Body of pancreas (tissue), 4 donors: ENCODE measurements at places on chromosomes 16 and 17.

- no peak overlapping the region for H3K4me3 ChIP-seq
- no peak overlapping the region for H3K27ac ChIP-seq
- no peaks in the 10 kb centered on the region for H3K27me3 ChIP-seq
- no peak for DNase-seq
- peaks cover 31% of the 10 kb centered on the region for H3K4me1 ChIP-seq
These were observed 164.5 kb downstream of the PRKCA start for GRCh38 chr17:66466840-66467367.

DNA sequence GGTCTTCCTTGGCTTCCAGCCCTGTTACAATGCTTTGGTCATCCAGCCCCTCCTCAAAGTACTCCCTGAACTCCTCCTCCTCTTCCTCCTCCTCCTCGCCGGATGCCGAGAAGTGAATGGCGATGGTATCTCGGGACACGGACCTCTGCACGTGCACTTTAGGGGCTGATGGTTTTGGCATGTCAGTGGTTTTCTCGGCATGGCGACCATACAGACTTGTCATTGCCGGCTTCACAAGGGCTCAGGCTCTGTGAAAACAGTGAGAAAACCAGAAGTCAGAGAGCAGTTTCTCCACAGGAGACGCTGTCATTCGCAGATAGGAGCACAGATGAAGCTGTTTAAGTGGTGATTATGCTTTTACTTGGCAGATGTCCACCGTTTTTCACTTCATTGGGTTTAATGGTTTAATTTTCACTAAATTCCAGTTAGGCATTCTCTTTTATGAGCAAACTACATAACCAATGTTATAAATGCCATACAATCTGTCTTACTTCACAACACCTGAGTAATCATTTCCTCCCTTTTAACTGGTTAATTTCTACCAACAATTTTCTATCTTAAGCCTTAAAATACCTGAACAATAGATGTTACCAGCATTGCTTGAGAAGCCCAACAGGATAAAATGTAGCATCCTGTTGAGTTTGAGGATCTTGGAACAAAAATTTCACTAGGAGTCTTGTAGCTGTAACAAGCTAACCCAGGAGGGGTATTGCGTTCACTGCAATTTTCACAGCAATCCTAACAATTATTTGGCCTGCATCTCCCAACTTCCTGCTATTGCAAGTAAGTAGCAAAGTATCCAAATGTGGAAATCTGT lies 48.9 kb downstream of the TEX2 start:
- H3K36me3 ChIP-seq: no peaks in the 10 kb centered on the region
- no peak overlapping the region for H3K4me3 ChIP-seq
- no peaks in the 10 kb centered on the region for H3K27me3 ChIP-seq
- H3K4me1 ChIP-seq: peaks cover 52% of the 10 kb centered on the region
- H3K27ac ChIP-seq: no peak overlapping the region

DNA sequence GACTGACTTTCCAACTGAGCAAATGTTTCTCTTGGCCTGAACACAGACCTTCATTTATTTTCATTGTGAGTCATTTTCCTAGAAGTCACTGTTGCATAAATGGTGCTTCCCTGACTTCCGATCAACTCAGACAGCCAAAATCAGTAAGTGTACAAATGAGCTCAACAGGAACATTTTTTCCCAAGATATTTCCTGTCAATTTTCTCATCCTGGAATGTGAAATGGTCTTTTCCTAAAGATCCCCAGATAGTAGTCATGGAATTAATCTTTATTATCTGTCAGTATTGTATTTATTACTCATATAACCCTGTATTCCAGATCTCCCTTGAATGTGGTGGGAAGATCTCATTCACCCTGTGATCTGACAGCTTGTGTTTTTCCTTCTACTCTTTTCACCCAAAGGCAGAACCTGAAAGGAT lies 360.3 kb upstream of the KIF2B start:
- no peak overlapping the region for H3K4me3 ChIP-seq
- no peaks in the 10 kb centered on the region for H3K36me3 ChIP-seq
- no peak overlapping the region for H3K27ac ChIP-seq
- no peaks in the 10 kb centered on the region for H3K27me3 ChIP-seq
- no peak for DNase-seq
- H3K4me1 ChIP-seq: no peaks in the 10 kb centered on the region

GRCh38 chr17:48006936-48007709 lies 30.5 kb downstream of the COPZ2 start:
- H3K4me1 ChIP-seq: peaks cover 12% of the 10 kb centered on the region
- H3K4me3 ChIP-seq: no peak overlapping the region
- no peaks in the 10 kb centered on the region for H3K27me3 ChIP-seq
- H3K36me3 ChIP-seq: no peaks in the 10 kb centered on the region
- no peak for DNase-seq

DNA sequence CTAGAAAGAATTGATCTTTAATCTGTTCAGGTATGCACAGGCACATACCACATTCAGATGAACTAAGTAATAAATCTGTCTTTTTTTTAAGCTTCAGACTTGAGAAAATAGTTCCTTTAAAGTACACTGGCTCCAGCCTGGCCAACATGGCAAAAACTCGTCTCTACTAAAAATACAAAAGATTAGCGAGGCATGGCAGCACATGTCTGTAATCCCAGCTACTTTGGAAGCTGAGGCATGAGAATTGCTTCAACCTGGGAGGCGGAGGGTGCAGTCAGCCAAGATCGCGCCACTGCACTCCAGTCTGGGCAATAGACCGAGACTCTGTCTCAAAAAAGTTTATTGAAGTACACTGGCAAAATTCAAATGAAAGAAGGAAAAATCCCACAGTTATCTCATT lies 111.0 kb upstream of the NETO2 start:
- no peak overlapping the region for H3K27ac ChIP-seq
- no peaks in the 10 kb centered on the region for H3K4me1 ChIP-seq
- no peak for DNase-seq

- peaks cover 5% of the 10 kb centered on the region for H3K4me1 ChIP-seq
- no peak for DNase-seq
- no peak overlapping the region for H3K4me3 ChIP-seq
- no peaks in the 10 kb centered on the region for H3K27me3 ChIP-seq
These were observed 148.7 kb downstream of the FTO start for GRCh38 chr16:53852678-53853077.

GRCh38 chr17:57466017-57466471 lies 209.7 kb downstream of the MSI2 start:
- no peak overlapping the region for H3K4me3 ChIP-seq
- H3K4me1 ChIP-seq: peaks cover 14% of the 10 kb centered on the region
- no peak overlapping the region for H3K27ac ChIP-seq
- H3K36me3 ChIP-seq: no peaks in the 10 kb centered on the region

DNA sequence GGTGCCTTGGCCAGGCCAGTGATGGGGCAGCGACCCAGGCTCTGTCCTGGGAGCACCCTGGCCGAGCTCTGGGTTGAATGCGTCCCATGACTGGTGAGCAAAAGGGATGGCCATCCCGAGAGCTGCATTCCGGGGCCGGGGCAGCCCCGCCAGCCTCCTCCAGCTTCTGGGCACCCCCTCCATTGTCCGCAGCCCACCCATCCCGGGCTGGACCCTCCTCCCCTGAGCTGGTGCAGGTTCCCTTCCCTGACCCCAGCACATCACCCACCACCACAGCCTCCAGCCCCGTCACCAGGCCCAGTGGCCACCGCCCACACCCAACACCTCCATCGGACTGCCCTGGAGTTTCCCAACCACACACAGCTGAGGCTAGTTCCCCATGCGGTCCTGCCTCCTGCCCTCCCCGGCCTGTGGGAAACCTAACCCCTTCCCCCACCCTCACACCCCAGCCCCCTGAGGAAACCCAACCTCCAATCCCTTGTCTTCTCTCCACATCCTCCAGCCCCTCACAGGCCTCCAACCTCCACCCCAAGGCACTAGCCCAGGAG lies 16.2 kb upstream of the PVALEF start:
- H3K27me3 ChIP-seq: no peaks in the 10 kb centered on the region
- no peaks in the 10 kb centered on the region for H3K36me3 ChIP-seq

GRCh38 chr17:76213491-76213890 lies 26.8 kb downstream of the RNF157 start:
- no peaks in the 10 kb centered on the region for H3K4me1 ChIP-seq
- DNase-seq: no peak
- no peak overlapping the region for H3K4me3 ChIP-seq
- no peaks in the 10 kb centered on the region for H3K36me3 ChIP-seq
- no peaks in the 10 kb centered on the region for H3K27me3 ChIP-seq
- H3K27ac ChIP-seq: no peak overlapping the region

DNA sequence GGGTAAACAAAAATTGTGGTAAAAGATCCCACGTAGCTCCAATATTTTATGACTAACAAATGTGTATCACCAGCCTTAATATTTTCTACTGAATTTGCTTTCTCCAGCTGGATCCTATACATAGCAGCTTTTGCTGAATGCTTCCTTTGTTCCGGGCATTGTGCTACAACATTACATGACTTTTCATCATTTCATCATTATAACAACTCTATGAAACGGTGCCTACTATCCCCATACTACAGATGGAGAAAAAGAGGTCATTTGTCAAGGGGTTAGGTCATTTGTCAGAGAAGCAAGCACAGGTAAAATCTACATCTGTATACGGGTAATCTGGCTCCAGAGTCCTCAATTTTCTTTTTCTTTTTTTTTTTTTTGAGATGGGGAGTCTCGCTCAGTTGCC lies 74.3 kb downstream of the KANSL1 start:
- no peak overlapping the region for H3K4me3 ChIP-seq
- no peak overlapping the region for H3K27ac ChIP-seq
- no peak for DNase-seq
- no peaks in the 10 kb centered on the region for H3K36me3 ChIP-seq
- H3K27me3 ChIP-seq: no peaks in the 10 kb centered on the region

GRCh38 chr17:68349157-68349556 lies 57.9 kb downstream of the ARSG start:
- H3K36me3 ChIP-seq: no peaks in the 10 kb centered on the region
- H3K27ac ChIP-seq: no peak overlapping the region
- no peak overlapping the region for H3K4me3 ChIP-seq
- DNase-seq: no peak

GRCh38 chr17:75096082-75096625 lies 8.4 kb downstream of the SLC16A5 start:
- peak overlapping the region; percentile 70 for H3K27ac ChIP-seq
- H3K4me1 ChIP-seq: peaks cover 34% of the 10 kb centered on the region
- H3K36me3 ChIP-seq: no peaks in the 10 kb centered on the region
- H3K27me3 ChIP-seq: no peaks in the 10 kb centered on the region

GRCh38 chr17:13576661-13577526 lies 24.8 kb downstream of the HS3ST3A1 start:
- no peak overlapping the region for H3K4me3 ChIP-seq
- no peaks in the 10 kb centered on the region for H3K27me3 ChIP-seq
- H3K27ac ChIP-seq: no peak overlapping the region
- no peaks in the 10 kb centered on the region for H3K4me1 ChIP-seq
- no peaks in the 10 kb centered on the region for H3K36me3 ChIP-seq
- no peak for DNase-seq

GRCh38 chr17:33892717-33893591 lies 362.1 kb upstream of the CCL2 start:
- H3K27me3 ChIP-seq: no peaks in the 10 kb centered on the region
- no peak overlapping the region for H3K4me3 ChIP-seq
- H3K27ac ChIP-seq: no peak overlapping the region

- no peak overlapping the region for H3K4me3 ChIP-seq
- H3K4me1 ChIP-seq: peaks cover 18% of the 10 kb centered on the region
- DNase-seq: no peak
- H3K36me3 ChIP-seq: no peaks in the 10 kb centered on the region
- H3K27me3 ChIP-seq: no peaks in the 10 kb centered on the region
These were observed 3.8 kb downstream of the HOXB2 start for GRCh38 chr17:48541036-48541576.

DNA sequence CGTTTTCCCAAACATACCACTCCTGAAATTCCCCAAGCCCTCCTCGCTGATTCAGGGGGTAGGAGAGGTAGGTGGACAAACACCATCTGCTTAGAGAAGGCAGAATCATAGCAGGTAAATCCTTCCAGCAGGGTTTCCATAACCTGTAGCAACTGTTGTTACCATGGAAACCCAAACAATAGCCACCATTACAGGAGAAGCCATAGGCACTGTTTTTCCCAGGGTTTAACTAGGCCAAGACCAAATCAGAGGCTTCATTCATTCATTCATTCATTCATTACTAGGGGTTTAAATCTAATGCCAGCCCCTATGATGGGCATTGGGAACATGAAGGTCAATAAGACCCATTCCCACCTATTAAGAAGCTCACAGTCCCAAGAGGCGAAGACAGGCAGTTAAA lies 25.5 kb upstream of the CIITA start:
- H3K27ac ChIP-seq: no peak overlapping the region
- H3K36me3 ChIP-seq: no peaks in the 10 kb centered on the region
- no peaks in the 10 kb centered on the region for H3K27me3 ChIP-seq

- no peaks in the 10 kb centered on the region for H3K36me3 ChIP-seq
- H3K4me1 ChIP-seq: peaks cover 26% of the 10 kb centered on the region
- H3K27me3 ChIP-seq: no peaks in the 10 kb centered on the region
- H3K27ac ChIP-seq: peak overlapping the region; percentile 46
- no peak overlapping the region for H3K4me3 ChIP-seq
These were observed 268.8 kb downstream of the SEC14L1 start for GRCh38 chr17:77409282-77410161.

- H3K4me1 ChIP-seq: peaks cover 32% of the 10 kb centered on the region
- H3K27me3 ChIP-seq: no peaks in the 10 kb centered on the region
- no peaks in the 10 kb centered on the region for H3K36me3 ChIP-seq
- DNase-seq: no peak
These were observed 54.2 kb upstream of the IL34 start for GRCh38 chr16:70592106-70592571.

- no peak overlapping the region for H3K27ac ChIP-seq
- no peak overlapping the region for H3K4me3 ChIP-seq
- peaks cover 10% of the 10 kb centered on the region for H3K4me1 ChIP-seq
- DNase-seq: no peak
- no peaks in the 10 kb centered on the region for H3K27me3 ChIP-seq
- H3K36me3 ChIP-seq: no peaks in the 10 kb centered on the region
These were observed 40.7 kb downstream of the TBX4 start for GRCh38 chr17:61492759-61493526.

DNA sequence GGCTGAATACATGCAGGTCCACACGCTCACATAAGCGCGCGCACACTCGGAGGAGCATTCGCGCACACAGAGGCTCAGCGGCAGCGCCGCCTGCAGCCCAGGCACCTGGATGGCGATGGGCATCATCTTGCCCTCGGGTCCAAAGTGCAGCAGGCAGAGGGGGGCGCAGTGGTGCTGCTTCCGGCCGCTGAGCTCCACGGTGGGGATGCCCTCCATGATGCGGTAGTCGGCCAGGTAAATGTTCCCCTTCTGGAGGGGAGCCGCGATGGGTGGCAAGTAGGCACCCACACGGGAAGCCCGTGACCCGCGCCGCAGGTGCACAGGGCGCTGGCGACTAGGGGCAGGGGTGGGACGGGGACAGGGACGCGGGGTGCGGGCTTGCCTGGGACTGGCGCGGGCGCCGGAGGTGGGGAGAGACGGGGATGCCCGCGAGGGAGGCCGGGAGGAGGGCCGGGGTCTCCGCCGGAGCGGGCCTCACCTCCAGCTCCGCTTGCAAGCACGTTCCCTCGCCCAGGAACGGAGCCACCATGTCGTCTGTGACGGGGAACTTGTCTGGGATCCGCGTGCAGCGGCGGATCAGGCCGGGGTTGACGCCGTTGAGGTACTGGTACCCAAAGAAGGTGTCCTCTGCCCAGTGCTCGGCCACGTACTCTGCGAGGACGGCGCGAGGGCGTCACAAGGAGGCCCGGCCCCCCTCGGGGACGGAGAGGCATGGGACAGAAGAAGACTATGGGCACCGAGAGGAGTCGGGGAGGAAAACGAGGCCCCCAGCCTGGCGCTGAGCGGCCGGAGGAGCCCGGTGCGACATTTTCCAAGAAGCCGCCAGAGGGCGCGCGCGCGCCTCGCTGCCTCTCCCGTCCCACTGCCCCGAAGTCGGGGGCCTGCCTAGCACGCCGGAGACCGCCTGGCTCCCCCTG lies 8.0 kb downstream of the ALOX12B start:
- peaks cover 25% of the 10 kb centered on the region for H3K27me3 ChIP-seq
- H3K36me3 ChIP-seq: no peaks in the 10 kb centered on the region
- H3K4me3 ChIP-seq: no peak overlapping the region
- peaks cover 14% of the 10 kb centered on the region for H3K4me1 ChIP-seq
- peak; percentile 75 for DNase-seq
